ENCODE measurements at places on chromosomes 13 and 19.

GRCh38 chr19:12666265-12667048 lies at the start of the genes MAN2B1 and WDR83:
TSS of gene MAN2B1 (minus strand) at chr19:12666742. CDS start at chr19:12666701, 41 bp downstream.
TSS of gene WDR83 (plus strand) at chr19:12666807. CDS start at chr19:12669791, 2,984 bp downstream.
- peak within 1 kb of the TSS; percentile 92 for H3K4me3 ChIP-seq
- no peaks in the 10 kb centered on the region for H3K27me3 ChIP-seq
- peak; percentile 78 for DNase-seq
- H3K4me1 ChIP-seq, result peaks cover 7% of the 10 kb centered on the region
- H3K27ac ChIP-seq, result peak within 1 kb of the TSS; percentile 89
- H3K36me3 ChIP-seq, result peaks cover 50% of the 10 kb centered on the region

DNA sequence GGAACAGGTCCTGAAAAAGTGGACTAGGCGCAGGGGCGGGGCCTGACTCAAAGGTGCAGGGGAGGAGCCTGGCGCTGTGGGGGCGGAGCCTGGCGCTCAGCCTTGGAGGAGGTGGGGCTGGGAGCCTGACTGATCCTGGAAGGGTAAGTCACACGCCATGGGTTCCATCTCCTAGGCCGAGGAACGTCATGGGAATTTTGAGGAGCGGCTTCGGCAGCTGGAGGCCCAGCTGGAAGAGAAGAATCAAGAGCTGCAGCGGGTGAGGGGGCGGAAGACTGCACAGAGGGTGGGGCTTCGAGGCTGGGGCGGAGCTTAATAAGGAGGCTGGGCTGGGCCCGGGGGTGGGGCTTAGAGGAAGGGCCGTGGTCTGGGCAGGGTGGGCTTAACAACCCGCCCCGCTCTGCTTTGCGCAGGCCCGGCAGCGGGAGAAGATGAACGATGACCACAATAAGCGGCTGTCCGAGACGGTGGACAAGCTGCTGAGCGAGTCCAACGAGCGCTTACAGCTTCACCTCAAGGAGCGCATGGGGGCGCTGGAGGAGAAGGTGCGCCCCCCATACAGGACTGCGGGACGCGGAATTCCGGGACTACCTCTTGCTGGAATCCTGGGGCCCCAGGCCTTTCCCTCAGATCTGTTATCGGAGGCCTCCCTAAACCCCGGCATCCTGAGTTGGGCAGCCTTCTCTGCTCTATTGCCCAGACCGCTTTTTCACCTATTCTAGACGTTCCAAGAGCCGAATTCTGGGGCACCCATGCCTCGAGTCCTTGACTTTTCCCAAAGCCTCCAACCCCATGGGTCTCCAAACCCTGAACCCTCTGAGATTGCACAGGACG lies 14.5 kb downstream of the PPFIA3 start:
- H3K36me3 ChIP-seq, result peaks cover 16% of the 10 kb centered on the region
- H3K4me3 ChIP-seq, result no peak overlapping the region
- no peak for DNase-seq

DNA sequence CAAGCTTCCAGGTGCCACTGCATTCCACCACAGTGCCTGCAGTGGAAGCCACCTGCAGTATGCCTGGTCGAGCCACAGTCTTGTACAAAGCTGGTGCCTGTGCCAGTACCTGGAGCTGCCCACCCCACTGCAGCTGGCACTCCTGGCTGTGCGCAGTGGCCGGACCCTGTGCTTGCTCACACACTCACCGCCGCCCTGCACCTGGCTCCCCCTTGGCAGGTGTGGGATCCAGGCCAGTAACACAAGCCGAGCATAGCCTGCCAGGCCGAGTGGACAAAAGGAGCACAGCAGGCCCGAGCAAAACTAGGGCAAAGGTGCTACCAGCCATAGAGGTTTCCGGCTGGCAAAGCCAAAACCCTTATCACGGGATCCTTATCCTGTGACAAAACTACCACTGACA lies 18.5 kb downstream of the UGGT2 start:
- H3K27ac ChIP-seq, result no peak overlapping the region
- peaks cover 5% of the 10 kb centered on the region for H3K4me1 ChIP-seq
- H3K36me3 ChIP-seq, result peaks cover 6% of the 10 kb centered on the region
- H3K4me3 ChIP-seq, result no peak overlapping the region
- H3K27me3 ChIP-seq, result no peaks in the 10 kb centered on the region
- no peak for DNase-seq

GRCh38 chr13:37561031-37561430 lies 37.5 kb downstream of the POSTN start:
- H3K36me3 ChIP-seq, result no peaks in the 10 kb centered on the region
- DNase-seq, result no peak
- no peak overlapping the region for H3K27ac ChIP-seq
- no peaks in the 10 kb centered on the region for H3K27me3 ChIP-seq
